Osteocyte (in vitro differentiated cells): ENCODE measurements at places on chromosomes 7 and 10. TPM values are rescaled to one million over a fixed set of nuclear protein-coding genes. Genes with fewer than 3 reads are reported as not detected.

The CCL26 gene
- total RNA-seq = not detected in 2 replicates

- no peak for DNase-seq
- H3K4me1 ChIP-seq = peaks cover 52% of the 10 kb centered on the region
- H3K36me3 ChIP-seq = peaks cover 2% of the 10 kb centered on the region
- peaks cover 90% of the 10 kb centered on the region for H3K27me3 ChIP-seq
Measured at GRCh38 chr7:27187475-27188385, 2.7 kb upstream of the HOXA11 start.

- no peak for DNase-seq
- no peaks in the 10 kb centered on the region for H3K27me3 ChIP-seq
- H3K27ac ChIP-seq = no peak overlapping the region
- no peak overlapping the region for H3K4me3 ChIP-seq
- no peaks in the 10 kb centered on the region for H3K4me1 ChIP-seq
Measured at GRCh38 chr7:7151285-7151684, 31.1 kb upstream of the C1GALT1 start.

DNA sequence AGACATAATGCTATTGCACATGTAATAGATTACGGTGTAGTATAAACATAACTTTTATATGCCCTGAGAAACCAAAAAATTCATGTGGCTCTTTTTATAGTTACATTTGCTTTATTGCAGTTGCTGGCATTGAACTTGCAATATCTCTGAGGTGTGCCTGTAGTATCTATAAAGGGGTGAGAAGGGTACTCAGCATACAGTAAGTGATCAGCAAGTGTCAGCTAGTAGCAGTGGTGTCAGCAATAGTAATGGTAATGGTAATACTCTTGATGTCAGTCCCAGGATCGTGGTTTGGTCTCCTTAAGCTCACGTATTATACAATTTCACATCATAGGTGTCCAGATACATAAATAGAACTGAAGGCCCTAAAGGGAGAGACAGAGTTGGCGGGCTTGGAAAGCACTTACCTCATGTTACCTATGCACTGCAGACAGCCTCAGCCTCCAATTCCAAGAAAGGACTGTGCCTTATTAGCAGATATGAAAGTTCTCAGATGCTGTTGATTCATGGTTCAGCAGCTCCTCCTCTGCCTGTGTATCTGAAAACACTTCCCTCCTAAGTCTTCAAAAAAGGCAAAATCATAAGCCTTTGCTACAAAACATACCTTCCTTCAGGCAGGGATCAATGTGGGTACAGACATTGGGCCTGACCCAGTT, 6.6 kb upstream of the GIMAP7 start:
- H3K27ac ChIP-seq = no peak overlapping the region
- no peaks in the 10 kb centered on the region for H3K4me1 ChIP-seq
- no peaks in the 10 kb centered on the region for H3K27me3 ChIP-seq
- no peak for DNase-seq

- no peak overlapping the region for H3K4me3 ChIP-seq
- H3K4me1 ChIP-seq = no peaks in the 10 kb centered on the region
- H3K36me3 ChIP-seq = no peaks in the 10 kb centered on the region
- H3K27ac ChIP-seq = no peak overlapping the region
Measured at GRCh38 chr7:142908921-142909890, 23.7 kb upstream of the TRPV6 start.

DNA sequence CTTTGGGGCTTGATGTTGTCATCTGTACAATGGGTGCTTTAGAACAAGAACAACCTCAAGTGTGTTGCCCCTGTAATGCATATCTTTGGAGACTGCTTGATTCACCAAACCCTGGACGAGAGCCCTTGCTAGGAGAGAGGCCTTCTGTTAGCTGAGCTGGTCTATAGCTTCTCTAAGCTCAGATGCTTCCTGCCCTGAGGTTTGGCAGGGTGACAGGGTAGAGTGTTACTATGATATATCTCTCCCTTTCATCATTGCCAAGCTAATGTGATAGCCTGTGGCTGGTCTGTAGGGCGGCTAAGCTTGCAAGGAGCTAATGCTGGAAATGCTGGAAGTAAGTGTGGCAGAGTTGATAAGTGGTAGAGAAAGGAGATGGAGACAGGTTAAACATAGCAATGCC, 364.1 kb downstream of the RPS24 start:
- H3K4me1 ChIP-seq = peaks cover 7% of the 10 kb centered on the region
- no peak for DNase-seq
- no peak overlapping the region for H3K4me3 ChIP-seq

- no peak overlapping the region for H3K4me3 ChIP-seq
- no peak overlapping the region for H3K27ac ChIP-seq
- H3K27me3 ChIP-seq = no peaks in the 10 kb centered on the region
- H3K36me3 ChIP-seq = peaks cover 3% of the 10 kb centered on the region
- H3K4me1 ChIP-seq = peaks cover 64% of the 10 kb centered on the region
Measured at GRCh38 chr10:58698777-58699356, 186.2 kb downstream of the BICC1 start.

- no peaks in the 10 kb centered on the region for H3K27me3 ChIP-seq
- peaks cover 40% of the 10 kb centered on the region for H3K4me1 ChIP-seq
- H3K4me3 ChIP-seq = peak overlapping the region; percentile 91
- H3K27ac ChIP-seq = peak overlapping the region; percentile 92
- DNase-seq = no peak
Measured at GRCh38 chr7:5528071-5528814, 104.6 kb upstream of the TNRC18 start.
